ENCODE measurements at places on chromosomes 7 and 10.

GRCh38 chr7:22150221-22150620 lies 204.5 kb upstream of the CDCA7L start:
- DNase-seq: no peak

DNA sequence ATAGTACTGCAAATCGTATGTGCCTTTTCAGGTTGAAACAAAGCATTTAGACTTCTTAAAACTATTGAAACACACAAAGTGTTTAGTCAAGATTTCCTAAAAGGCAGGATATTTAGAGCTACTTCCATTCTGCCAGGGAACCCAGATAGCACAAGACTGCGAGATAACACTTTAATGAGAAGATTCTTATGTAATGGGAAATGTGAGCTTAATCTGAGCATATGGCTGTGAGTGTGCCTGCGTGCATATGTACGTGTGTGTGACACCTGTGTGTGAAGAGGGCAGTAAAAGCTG lies 14.3 kb upstream of the JCAD start:
- no peak for DNase-seq

DNA sequence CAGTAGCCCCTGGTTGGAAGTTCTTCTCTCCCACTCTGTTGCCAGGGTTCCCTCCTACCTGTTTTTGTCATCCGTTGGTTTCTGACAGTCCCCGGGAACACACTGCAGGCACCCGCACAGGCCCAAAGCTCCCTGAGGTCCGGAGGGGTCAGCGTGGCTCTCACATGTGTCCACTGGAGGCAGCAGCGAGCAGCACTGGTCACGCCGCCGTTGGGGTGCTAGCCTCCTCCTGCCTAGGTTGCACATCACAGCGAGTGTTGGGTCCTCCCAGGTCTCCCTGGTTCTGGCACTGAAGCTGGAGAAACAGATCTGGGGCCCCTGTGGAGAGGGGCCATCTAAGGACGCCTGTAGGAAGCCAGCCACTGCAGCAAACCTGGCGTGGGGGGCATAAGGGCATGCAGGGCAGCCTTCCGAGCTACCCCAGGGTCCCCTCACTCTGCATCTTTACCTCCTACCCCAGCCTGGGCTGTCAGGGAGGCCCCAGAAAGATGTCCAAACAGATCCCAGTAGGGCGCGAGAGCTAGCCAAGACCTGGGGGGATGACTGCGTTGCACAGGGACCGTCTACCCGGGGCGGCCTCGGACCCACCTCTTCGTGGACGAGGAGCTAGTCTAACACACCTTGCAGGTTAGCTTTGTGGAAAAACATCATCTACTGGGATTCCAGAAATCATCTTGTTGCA lies 28.9 kb downstream of the LRRC27 start:
- DNase-seq: no peak

GRCh38 chr10:110610308-110610774 lies 33.8 kb upstream of the RBM20 start:
- peak; percentile 60 for DNase-seq

DNA sequence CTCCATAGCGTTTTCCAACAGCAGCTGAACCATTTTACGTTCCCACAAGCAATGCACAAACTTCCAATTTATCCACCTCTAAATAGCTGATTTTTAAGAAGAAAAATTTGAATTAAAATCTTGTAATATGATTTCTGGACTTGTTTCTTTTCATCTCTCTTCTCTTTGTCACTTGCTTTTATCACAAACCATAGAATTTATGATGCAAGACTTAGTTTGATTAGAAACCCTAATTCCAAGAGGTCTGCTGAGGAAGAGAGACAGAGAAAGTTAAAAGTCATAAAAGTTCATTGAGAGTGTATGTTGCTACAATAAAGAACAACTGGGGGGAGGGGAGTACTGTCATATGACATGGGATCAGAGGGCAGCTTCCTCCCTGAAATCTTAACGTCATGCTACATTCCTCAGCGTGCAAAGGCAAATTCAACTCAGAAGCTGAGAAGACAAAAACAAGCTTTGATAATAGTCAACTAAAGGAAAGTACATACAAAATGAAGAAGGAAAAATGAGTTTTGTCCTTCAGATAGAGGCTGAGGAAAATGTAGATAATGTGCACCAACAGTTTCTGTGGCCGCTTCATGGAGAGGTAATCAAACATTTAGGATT lies 18.4 kb upstream of the CUBN start:
- peak; percentile 63 for DNase-seq

GRCh38 chr10:89550509-89550908 lies 15.1 kb upstream of the SLC16A12 start:
- no peak for DNase-seq

DNA sequence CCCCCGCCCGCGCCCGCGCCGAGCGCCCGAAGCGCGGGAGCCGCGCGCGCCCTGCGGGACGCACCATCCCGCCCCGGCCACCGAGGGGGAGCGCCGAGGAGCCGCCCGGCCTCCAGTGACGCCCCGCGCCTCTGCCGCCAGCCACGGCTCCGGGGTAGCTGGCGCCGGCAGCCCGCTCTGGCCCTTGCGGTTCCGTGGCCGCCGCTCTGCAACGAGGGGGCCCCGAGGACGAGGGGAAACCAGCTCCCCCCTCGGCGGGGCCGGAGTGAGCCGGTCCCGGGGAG lies at the start of gene PAXIP1:
TSS of gene PAXIP1 (minus strand) at position 33 of the 284 bp plus-strand sequence. CDS start 195 bp downstream, outside the sequence.
- DNase-seq: no peak

- no peak for DNase-seq
Measured at GRCh38 chr7:101862280-101863220, 45.1 kb downstream of the CUX1 start.

DNA sequence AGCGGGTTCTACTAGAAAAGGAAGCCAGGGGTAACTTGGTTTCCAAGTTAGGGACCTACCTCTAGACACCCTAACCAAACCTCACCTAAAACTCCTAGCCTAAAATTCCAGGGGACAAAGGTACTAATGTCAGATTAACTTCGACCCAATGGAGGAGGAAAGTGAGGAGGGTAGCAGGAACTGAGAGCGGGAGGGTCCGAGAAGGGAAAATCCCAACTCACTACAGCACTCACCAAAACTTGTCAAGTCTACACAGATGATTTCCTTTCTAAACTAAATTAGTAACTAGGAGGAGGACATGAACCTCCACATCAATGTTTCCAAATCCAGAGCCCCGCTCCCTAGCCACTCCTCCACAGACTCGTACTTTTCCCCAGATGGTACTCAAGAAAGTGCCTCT lies 22.6 kb downstream of the CHCHD3 start:
- no peak for DNase-seq

GRCh38 chr10:70549962-70550458 lies 52.5 kb downstream of the PRF1 start:
- no peak for DNase-seq

- DNase-seq: no peak
Measured at GRCh38 chr7:1738511-1738910, 68.4 kb downstream of the ELFN1 start.

DNA sequence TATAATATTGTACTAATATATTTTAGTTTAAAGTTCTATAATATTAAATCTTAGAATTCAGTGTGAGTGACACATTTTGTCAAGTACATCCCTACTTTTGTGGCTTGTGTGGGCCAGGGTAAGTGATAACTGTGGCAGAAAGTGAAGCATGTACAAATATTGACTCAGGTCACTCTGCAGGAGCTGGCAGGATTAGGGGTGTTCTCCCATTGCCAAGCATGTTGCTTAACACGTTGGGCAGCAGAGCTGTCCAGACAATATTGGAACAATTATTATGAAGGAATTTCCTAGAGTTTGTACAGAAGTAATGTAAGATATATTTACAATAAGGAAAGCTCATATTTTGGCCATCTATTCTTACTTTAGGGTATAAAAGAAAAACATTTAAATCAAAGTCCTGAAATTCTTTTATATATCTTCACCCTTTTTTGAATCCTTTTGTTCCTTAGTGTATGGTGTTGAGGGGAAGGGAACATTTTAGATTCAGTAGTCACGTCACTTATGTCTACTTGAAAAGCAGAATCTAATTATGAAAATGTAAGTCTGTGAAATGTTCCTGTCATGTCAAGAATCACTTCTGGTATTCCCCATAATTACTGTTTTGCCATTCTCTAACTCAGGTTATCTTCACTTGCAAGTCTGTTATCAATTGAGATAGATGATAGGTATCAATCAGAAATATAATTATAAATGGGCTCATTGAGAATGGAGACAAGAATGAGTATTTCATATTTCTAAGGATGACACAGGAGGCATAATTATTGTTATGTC lies 4.0 kb downstream of the HDAC9 start:
- DNase-seq: no peak

DNA sequence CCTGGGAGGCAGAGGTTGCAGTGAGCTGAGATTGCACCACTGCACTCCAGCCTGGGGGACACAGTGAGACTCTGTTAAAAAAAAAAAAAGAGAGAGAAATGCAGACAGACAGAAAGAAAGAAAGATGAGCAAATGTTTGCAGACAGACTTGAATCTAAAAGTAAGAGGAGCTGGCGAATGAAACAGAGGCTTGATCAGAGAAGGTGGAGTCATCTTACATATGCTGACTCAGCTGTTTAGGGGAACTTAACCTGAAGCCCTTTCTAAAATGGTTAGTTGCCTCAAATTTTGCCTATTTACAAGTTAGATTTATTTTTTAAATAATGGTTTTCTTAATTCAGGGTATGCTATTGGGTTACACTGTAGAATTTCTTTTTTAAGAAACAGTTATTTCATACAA lies 5.4 kb downstream of the FAM171A1 start:
- no peak for DNase-seq

- DNase-seq: no peak
Measured at GRCh38 chr7:133650487-133651300, 397.8 kb downstream of the EXOC4 start.

DNA sequence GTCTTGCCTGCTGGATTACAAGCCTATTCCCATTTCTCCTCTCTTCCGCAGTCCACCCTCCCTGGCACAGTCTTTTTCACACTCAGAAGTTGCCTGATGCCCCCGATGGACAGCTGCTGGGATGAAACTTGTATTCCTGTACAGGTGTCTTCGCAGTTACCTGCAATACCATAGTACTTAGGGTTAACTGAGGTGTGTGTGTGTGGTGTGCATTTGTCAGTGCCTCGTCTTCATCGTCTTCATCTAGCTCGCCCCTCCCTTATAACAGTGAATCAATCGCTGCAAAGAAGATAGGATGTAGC lies 11.0 kb downstream of the NXPH1 start:
- DNase-seq: no peak

DNA sequence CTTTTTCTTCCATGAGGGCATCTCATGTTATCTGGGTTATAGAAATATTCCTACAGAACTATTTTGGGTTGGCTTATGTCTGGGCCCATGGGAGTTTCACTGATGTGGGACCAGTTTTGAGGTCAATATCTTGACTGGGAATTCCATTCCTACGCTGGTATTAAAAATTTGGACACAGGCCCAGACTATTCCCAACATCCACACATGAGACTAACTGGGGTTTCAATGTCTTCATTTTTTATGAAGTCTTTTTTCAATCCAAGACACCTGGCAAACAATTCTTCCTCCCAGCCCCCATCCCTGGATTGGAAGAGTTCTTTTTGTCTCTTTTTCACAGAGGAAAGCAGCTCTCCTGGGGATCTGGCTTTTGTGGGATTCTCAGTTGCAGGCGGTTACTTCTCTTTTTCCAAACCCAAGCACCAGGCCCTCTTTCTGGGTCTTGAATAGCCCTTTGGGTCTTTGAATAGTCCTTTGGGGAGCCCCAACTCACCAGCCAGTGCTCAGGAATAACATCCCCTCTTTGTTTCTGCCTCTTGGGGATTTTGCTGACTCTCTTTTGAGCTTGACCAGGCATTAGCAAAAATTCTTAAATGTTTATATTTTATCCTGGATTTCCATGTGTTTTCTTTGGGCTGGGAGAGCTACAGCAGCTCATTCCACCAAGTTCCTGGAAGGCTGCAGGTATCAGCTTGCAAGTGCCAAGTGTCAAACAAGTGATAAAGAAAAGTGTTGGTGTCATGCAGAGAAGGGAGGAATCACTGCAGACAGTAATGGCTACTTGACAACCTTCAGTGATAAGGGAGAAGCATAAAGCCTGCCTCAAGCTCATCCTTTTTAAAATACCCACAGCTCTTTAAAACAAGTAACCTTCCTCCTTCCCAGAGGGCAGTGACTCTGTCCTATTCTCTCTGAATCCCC lies 234.3 kb downstream of the ADAM12 start:
- DNase-seq: no peak

DNA sequence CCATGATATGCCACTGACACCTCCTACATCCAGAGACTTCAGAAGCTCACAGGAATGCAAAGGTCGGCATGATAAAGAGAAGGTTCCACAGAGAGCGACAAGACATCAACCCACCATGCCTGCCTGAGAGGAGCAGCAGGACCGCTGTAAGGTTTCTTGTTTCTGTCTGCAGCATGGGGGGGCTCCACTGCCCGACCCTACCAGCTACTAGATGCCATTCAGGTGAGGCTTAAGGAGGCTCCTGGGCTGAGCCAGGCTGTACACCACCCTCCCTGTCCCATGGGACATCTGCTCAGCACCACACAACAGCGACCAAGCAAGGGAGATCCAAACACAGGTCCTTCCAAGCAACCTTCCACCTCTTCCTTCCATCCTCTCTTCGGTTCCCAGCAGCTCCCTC lies 234.6 kb downstream of the TNS3 start:
- DNase-seq: no peak

GRCh38 chr7:144027974-144028373 lies 20.8 kb upstream of the OR2A5 start:
- DNase-seq: no peak

DNA sequence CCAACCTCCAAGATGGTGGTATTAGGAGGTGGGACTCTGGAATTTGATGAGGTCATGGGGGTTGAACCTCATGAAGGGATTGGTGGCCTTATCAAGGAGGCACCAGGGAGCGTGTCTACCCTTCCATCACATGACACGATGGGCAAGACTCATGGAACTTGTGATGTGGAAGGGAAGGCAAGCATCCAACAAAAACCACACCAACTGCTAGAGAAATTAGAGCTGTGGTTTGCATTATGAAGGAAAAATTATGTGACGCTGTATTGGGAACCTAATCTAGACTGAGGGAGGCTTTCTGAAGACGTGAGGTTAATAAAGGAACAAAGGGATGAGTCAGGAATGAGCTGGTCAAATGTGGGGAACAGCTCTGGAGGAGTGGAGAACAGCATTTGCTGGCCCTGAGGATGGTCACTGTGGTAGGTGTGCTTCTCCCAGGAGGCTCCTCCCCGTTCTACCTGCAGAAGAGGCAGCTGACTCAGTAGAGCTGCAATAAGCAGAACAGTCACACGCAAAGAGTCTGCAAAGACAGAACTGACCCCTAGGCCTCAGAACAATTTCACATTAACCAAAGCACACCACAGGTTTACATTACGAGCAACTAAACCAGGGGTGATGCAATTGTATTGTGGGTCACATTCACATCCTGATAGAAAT lies 236.6 kb upstream of the GRB10 start:
- DNase-seq: no peak

DNA sequence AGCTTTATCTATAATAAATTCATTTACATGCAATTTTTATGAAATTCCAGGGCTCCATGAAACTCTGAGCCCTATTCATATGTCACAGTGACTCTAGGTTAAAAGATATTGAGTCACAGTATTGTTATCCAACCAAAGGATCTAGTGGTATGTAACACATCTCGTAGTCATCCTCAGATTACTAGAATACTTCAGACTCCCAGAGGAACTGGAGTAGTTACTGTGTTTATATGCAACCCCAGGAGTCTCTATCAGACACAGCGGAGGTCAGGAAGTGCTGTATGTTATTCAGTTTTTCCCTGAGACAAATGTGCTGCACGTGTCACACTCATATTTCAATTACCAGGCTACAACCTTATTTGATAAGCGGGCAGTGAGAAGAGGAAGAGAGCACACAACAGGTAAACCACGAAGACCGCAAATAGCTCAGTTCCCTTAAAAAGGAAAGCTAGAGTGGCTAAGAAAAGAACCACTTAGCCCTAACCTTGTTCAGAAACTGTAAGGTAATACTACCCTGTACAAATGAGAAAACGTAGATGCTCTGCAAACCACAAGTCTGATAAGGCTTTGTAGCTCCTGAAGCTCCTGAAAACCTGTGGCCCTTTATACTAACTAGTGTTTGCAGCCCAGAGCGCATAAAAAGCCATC lies 114.0 kb upstream of the CNTNAP2 start:
- no peak for DNase-seq
